ENCODE measurements at places on chromosomes 7 and 10.

- no peak for DNase-seq
Observed at GRCh38 chr10:49633327-49634068, 19.7 kb downstream of the CHAT start.

- no peak for DNase-seq
Observed at GRCh38 chr10:3118641-3119091, 51.3 kb downstream of the PFKP start.

- no peak for DNase-seq
Observed at GRCh38 chr10:67665491-67665890, 30.5 kb downstream of the CTNNA3 start.

DNA sequence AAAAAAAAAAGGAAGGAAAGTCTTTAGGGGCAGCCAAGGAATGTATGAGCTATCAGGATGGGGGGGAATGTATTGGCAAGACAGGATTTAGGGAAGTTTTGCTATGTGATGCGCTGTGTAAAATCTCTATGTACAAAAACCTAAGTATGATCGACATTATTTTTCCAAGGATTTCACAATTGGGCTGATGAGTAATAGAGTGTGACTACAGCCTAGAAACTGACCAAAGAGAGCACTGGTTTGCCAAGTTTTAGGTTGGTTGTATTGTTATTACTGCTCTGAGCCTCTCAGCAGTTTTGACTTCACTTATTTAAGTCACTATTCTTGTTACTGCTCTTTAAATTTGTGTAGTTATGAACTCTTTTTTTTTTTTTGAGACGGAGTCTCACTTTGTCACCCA lies 107.3 kb downstream of the NRCAM start:
- no peak for DNase-seq

GRCh38 chr7:132871419-132871818 lies 210.5 kb downstream of the CHCHD3 start:
- no peak for DNase-seq

DNA sequence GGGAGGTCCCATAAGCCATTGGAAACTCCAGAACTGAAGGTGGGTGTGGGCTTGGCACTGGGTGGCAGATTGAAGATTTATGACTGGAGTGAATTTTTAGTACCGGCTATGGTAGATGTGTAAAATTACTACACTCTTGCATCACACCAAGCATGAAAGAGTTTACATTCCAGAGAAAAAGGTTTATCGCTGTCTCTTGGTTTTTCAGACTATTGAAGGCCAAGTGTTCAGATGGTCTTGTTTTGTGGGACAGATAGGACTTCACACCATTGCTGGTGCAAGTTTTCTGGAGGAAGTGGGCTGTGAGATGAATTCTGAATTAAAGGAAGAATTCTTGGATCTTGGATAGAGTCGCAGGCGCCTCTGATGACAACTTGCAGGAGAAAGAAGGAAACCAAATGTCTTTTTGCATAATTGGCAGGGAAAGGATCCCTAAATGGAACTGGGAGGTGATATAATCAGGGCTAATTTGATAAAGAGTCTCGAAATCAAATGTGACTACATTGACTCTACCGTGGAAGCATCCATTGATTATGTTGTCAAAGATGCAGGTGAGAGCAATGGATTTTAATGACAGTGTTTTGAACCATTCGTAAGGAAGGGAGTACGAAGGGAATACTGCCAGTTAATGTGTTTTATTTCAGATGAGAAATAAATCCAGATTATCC lies 14.2 kb upstream of the NMT2 start:
- DNase-seq = no peak

GRCh38 chr10:48549236-48549635 lies 55.6 kb downstream of the ARHGAP22 start:
- no peak for DNase-seq

- DNase-seq = no peak
Observed at GRCh38 chr10:124493214-124493882, 31.7 kb downstream of the LHPP start.

- DNase-seq = no peak
Observed at GRCh38 chr7:90617442-90617841, 21.3 kb downstream of the CDK14 start.

DNA sequence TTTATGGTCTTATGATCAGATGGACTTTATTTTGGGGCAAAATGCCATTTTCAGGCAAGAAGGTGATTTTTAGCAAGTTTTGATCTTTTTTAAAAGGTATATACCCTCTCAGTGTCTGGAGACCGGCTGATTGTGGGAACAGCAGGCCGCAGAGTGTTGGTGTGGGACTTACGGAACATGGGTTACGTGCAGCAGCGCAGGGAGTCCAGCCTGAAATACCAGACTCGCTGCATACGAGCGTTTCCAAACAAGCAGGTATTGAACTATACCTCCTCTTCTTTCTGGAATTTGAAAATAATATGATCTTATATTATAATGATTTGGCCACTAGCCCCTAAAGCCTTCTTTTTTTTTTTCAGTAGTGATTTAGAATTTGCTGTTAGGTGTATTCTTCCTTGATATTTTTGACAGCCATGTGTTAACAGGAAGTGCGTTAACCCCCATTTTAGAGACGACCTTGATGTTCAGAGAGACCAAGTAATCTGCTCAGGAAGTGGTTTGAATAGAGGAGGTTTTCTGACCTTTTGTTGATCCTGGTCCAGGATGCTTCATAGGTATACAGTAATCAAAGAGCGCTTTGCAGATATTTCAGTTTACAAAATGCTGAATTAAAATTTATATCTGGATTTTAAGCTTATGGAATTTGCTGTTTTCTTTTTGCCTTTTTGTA lies 6.2 kb downstream of the BUB3 start:
- peak; percentile 59 for DNase-seq

GRCh38 chr10:95792874-95793285 lies 36.9 kb downstream of the ENTPD1 start:
- no peak for DNase-seq

- no peak for DNase-seq
Observed at GRCh38 chr7:234708-235553, 42.6 kb downstream of the FAM20C start.

- DNase-seq = no peak
Observed at GRCh38 chr10:93147281-93147680, 73.6 kb downstream of the CYP26A1 start.

- DNase-seq = no peak
Observed at GRCh38 chr7:151894111-151895007, 17.4 kb upstream of the PRKAG2 start.

- no peak for DNase-seq
Observed at GRCh38 chr7:69564454-69565417, 33.5 kb upstream of the AUTS2 start.

DNA sequence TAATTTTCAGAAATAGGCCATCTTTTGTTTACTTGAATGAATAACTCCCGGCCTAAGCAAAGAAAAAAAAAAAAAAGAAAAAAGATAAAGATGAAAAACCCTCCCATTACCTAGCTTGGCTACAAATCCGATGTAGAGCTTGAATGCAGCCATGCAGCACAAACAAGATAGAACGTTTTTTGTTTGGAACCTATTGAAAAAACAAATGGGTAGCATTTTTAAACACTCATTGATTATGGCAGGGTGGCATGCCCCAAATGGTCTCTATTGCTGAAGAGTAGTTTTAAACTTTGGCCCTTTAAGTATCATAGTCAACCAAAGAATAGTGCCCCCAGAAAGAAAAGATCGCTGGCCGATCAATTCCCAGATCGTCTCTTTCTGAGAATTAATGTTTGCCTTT lies 84.4 kb downstream of the VTI1A start:
- no peak for DNase-seq

GRCh38 chr10:61897671-61898434 lies 3.6 kb upstream of the ARID5B start:
- DNase-seq = no peak

GRCh38 chr10:83603708-83604107 lies 535.6 kb upstream of the GHITM start:
- peak; percentile 54 for DNase-seq

- no peak for DNase-seq
Observed at GRCh38 chr10:84531396-84531795, 203.0 kb downstream of the CCSER2 start.

GRCh38 chr7:16985621-16986020 lies 103.8 kb upstream of the AGR3 start:
- no peak for DNase-seq

DNA sequence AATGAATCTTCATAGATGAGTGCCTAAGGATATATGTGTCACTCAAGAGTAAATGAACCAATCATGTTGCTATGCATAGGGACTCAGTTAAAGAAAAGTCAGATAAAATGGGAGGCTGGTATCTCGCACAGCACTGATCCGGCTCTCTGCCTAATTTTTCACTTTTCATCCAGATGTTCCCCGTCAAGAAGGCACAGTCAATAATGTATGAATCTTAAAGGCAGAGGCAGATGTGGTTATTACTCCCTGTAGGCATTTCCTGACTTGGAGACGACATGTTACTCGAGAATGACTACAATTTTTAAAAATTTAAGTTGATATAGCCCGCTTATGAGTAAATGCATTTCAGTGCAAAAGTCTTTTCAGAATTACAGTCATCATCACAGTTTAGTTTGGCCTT lies 113.6 kb downstream of the TBXAS1 start:
- no peak for DNase-seq

- DNase-seq = no peak
Observed at GRCh38 chr10:112447620-112447928, 559 bp downstream of the VTI1A start.

GRCh38 chr10:33271969-33272583 lies 62.4 kb downstream of the NRP1 start:
- no peak for DNase-seq

DNA sequence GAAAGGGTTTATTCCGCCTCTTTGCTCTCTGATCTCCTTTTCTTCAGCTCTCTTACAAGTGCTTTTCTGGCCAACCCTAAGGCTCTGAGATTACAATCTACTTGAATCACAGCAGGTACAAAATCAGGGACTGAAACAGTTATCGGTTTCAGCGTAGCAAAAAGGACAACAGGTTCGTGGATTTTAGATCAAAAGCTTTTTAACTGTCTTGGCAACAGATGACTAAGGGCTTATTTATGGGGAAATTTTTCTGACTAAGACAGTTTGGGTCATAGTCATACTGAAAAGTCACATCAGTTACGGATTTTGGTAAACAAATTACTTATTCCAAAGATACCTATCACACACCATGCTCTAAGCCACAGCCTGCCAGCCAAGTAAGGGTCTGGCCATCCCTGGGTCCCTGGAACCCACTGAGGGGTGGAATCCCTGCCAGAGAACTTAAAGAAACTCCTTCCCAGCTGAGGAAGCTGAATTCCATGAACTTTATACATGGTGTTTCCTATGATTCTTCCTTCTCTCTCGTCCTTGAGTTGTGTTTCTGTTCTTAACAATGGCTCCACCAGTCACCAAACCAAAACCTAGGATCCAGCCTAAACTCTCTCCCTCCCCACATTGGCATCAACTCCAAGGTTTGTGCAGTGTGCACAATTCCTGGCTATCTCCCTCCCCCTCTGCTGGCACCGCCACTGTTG lies 169.3 kb downstream of the FAM107B start:
- peak; percentile 93 for DNase-seq

DNA sequence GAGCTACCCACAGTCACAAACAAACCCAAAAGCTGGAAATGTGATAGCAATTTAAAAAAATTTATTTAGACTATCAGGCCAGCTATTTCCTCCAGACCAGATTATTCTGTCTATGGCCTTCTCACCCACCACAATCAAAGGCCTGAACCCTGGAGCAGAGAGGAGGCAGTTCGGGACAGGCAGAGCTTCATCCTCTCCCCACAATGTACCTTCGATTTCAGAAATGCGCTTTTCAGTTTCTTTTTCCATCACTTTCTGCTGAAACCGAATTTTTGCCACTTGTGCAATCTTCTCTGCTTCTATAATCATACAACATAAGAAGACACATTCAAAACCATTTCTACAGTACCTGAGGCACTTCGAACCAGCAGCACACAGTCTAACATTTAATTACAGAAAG lies 29.9 kb downstream of the ERLIN1 start:
- DNase-seq = no peak

GRCh38 chr10:70551971-70552422 lies 50.5 kb downstream of the PRF1 start:
- no peak for DNase-seq

GRCh38 chr10:8181496-8182157 lies 127.1 kb downstream of the GATA3 start:
- no peak for DNase-seq

DNA sequence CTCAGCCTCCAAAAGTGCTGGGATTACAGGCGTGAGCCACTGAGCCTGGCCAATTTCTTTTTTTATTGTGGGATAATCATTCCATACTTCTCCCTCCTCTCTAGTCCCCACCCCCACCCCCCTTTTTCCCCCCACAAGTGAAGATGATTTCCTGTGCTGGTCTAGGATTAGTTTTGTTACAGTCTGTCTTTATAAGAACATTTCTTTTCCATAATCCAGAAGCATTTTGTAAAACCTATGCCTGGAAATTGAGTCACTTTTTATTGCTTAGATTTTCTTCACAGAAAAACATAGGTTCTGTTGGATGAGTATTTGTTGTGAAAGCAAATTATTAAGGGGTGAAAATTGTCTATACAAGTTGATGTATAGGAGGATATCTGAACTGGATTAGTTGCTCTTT lies 98.9 kb downstream of the KAT6B start:
- DNase-seq = no peak

- no peak for DNase-seq
Observed at GRCh38 chr7:130473289-130473688, 18.6 kb upstream of the MEST start.

GRCh38 chr7:101122933-101123702 lies 3.8 kb upstream of the SERPINE1 start:
- no peak for DNase-seq

DNA sequence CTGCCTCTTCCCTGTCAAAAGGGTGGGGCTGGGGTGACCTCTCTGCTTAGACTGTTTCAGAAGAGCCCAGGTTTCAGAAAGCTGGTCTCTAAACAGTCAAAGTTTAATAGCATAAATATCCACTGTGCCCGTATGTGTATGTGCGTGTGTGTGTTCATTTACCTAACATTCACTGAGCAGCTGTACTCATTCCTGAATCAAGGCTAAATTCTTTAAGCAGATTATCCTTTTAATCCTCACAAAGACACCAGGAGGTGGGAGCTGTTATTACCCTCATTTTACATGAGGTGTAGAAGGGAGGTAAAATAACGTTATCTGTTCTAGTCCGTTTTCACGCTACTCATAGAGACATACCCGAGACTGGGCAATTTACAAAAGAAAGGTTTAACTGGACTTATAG lies 72.2 kb downstream of the RSU1 start:
- DNase-seq = no peak

- DNase-seq = no peak
Observed at GRCh38 chr7:24609570-24609969, 36.3 kb downstream of the PALS2 start.

DNA sequence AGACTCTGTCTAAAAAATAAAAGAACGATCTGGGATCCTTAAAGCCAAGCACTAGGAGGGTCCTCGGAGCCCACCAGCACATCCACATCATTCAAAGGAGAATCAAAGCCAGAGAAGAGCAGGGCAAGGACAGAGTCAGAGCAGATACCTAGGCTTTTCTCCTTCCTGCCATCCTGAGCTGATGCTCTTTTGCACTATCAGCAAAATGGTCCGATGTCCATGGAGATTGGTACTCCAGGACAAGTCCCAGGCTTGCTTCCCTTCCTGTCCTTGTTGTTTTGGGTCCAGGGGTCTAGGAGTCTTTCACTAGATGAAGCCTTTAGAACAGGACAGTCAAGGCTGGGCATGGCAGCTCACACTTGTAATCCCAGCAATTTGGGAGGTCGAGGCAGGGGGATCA lies 58.0 kb upstream of the ELN start:
- DNase-seq = no peak
